Kidney (tissue), 22 donors: ENCODE measurements at places on chromosomes 12 and 14.
A peak's percentile ranks its signal among the peaks of the same experiment; 100 is the strongest.

DNA sequence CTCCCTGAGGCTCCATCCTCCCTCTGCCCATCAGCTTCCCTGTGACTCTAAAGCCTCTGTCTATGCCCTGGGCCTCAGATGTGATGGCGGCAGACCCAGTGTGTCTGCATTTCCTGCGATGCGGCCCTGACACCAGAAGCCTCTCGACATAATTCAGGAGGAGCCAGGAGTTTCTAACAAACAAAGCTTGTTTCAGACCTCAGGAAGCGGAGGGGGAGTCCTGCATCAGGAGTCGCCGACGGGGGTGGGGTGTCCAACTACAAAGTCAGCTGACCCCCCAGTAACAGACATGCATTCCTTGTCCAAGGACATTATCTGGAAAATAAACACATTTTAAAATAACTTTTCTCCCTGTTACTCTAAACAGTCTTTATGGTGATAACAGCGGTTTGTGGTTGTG is 167.5 kb downstream of the DPF3 start:
- DNase-seq: no peak

- no peak for DNase-seq
Observed at GRCh38 chr14:41868396-41868795, 261.7 kb downstream of the LRFN5 start.

DNA sequence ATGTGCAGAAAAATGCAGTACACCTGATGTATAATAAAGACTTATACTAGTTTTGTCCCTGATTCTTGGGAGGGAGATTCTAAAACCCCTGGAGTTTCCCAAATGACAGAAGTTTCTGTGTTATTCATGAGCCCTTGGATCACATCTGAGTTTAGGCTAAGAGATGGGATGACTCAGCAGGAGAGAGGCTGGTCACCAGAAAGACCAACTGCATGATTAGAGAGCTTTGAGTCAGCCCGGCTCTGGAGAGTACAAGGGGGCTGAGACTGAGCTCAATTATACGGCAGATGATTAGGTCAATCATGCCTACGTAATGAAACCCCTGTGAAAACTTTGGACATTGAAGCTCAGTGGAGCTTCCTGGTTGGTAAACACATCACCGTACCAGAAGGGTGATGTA is 174.2 kb downstream of the SSPN start:
- DNase-seq: no peak

- DNase-seq: no peak
Observed at GRCh38 chr12:42420395-42420794, 94.4 kb downstream of the PPHLN1 start.

DNA sequence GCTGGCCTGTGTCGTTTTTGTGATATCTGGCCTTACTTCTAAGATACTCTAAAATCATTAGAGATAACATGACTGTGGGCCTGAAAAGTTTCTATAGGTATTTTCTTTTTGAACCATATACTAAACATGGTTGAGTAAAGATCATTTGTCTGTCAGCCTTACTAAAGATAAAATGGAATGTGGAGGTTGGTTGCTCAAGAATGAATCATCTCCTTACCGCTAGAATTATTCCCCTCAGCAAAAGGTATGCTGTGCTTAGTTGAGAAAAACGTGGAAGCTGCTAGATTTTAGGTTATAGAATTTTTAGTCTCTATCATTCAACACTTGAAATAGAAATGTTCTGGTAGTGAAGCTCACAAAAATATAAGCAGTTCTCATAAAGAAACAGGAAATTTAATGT is 407.3 kb downstream of the AEBP2 start:
- no peak for DNase-seq

- DNase-seq: peak; percentile 35
Observed at GRCh38 chr14:32710731-32711680, 227.7 kb upstream of the NPAS3 start.
